NCI-H187 treated with DMSO at 0.1 percent for 48 hours (cell line): ENCODE measurements at places on chromosomes 5 and 9.

- no peak for DNase-seq
These were observed 121.7 kb upstream of the PITX1 start for GRCh38 chr5:135155616-135156214.

DNA sequence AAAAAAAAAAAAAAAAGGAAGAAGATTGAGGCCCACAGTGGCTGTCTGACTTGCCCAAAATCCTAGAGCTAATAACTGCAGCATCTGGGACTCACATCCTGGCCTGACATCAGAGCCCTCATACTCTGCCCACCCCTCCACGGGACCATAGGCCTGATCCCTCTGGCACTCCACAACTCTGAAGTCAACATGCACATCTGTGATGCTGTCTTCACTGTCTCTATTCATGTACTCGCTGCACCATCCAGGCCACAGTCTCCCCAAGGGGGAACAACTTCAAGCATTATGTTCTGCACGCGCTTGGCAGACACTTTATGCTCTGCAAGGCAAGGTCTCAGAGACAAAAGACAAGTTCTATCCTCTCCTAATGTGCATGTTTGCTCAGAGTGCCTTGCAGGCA lies 158.2 kb downstream of the SPOCK1 start:
- no peak for DNase-seq

GRCh38 chr5:172714491-172715420 lies 56.2 kb downstream of the DUSP1 start:
- DNase-seq, result no peak

DNA sequence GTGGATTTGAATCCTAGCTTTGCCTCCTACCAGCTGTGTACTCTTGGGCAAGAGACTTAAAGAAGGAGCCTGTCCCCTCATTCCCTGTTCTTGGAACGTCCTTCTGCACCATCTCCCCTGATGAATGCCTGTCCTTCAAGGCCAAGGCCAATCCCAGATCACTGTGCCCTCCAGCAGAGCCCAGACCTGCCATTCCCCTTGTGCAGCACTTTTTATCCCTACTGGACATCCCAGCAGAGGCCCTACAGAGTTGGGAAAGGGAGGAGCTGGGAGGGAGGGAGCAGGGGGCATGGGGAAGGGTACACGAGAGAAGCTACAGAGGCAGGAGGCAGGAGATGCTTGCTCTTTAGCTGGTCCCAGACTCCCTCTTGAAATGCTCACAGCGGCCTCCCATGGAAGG lies 223.9 kb downstream of the PBX3 start:
- DNase-seq, result no peak

- no peak for DNase-seq
These were observed 19.3 kb downstream of the KCNIP1 start for GRCh38 chr5:170523142-170523551.

- no peak for DNase-seq
These were observed 1.2 kb downstream of the CCNH start for GRCh38 chr5:87411586-87411972.
